Activated CD4-positive, alpha-beta T cell treated with anti-CD3 and anti-CD28 coated beads, Interleukin-2, amount 50 U/mL, for 24 hours (primary cell): ENCODE measurements at places on chromosomes 12 and 14.

- DNase-seq = no peak
Measured at GRCh38 chr12:128968668-128969067, 115.4 kb downstream of the GLT1D1 start.

DNA sequence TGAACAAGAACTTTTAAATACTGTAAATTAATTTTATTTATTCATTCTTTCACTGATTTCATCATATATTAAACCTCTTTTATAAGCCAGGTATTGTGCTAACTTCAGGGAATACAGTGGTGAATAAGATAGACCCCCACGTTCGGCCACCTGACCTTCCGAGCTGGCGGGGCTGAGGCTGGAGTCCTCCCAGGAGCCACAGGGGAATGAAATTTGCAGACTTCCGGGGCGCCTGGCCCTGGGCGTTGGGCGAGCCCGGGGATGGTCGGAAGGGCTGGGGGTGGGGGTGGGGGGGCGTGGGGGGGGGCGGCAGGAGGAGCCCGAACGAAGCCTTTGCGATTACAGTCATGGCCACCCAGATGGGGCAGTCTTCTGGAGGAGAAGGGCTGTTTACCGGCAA lies 383.4 kb downstream of the PAWR start:
- DNase-seq = no peak

DNA sequence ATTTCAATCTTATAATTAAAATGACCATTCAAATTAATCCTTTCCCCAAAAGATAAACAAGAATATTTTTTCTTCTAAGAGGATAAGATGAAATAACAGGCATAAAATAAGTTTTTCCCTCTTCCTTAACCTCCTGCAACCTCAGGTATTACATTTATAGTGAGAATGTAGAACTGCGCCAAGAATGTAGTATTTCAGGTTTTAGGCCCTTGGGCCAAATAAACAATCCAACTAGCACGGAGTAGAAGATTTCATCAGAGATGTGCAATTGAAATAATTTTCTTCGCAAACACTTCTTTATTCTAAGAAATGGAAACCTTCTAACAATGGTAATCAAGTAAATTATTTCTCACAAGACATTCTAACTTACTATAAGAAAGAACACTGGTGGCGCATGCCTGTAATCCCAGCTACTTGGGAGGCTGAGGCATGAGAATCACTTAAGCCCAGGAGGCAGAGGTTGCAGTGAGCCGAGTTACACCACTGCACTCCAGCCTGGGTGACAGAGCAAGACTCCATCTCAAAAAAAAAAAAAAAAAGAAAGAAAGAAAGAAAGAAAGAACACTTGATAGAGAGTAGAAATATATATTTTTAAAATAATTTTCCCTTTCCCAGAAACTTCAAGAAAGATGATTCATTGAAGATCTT lies 100.8 kb downstream of the TAOK3 start:
- no peak for DNase-seq

DNA sequence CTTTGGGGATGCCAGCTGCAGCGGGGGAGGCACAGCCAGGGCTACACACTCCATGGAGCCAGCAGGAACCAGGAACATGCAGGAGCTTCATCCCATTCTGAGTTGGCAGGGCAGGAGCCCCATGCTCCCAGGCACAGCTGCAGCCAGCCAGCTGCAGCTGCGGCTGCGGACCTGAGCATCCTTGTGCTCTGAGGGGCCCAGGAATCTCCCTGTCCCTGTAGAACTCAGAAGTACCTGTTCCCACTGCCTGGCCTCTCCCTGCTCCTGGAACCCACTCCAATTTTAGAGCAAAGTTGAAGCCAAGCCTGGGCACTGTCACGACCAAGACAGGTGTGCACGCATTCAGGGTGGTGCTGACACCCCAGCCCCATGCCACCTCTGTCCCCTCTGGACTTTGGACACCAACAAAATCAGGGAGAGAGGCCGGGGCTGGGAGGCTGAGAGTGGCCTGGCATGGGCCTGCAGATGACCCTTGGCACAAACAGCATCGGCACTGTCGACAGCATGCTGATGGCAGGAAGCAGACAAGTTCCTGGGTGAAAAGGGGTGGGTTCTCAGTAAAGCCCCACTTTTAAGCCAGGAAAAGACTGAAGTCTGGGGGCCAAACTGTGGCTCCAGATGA lies 257.3 kb upstream of the LRFN5 start:
- no peak for DNase-seq

GRCh38 chr12:54394281-54394719 lies 9.8 kb upstream of the ZNF385A start:
- no peak for DNase-seq

DNA sequence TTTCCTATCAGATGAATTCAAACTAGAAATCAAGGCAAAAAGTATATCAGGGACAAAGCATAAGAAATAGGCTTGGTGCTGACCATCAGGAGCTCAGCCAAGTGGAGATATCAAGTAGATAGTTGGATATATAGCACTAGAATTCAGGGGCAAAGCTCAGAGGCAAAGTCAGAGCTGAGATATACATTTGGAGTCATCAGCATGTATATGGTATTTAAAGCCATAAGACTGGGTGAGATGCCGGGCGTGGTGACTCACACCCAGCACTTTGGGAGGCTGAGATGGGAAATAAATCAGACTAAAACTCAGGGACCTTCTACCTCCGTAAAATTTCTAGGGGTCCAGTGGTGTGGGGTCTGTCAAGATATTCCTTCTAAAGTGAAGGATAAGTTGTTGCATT lies 38.9 kb upstream of the LIMA1 start:
- DNase-seq = no peak

- DNase-seq = peak; percentile 86
Measured at GRCh38 chr12:4276524-4277204, 3.1 kb downstream of the CCND2 start.

- no peak for DNase-seq
Measured at GRCh38 chr12:22971247-22971646, 346.3 kb downstream of the ETNK1 start.

DNA sequence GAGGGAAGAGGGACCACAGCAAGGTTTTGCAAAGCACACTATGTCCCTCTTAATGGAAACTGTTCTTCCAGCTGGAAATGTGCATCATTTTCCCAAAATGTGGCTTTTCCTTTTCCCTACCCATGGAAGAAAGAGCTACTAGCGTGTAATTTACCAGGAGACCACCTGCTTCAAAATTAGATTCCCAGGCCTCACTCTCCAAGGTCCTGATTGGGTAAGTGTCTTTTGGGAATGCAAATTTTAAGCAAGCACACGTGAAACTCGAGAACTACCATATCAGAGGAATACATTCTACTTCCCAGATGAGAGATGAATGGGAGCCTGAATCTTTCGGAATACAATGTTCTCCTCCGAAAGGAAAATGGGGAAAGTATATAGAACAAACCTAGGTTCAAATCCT lies 201.6 kb upstream of the NOS1 start:
- no peak for DNase-seq

GRCh38 chr14:36243183-36243582 lies 66.7 kb upstream of the PTCSC3 start:
- no peak for DNase-seq

DNA sequence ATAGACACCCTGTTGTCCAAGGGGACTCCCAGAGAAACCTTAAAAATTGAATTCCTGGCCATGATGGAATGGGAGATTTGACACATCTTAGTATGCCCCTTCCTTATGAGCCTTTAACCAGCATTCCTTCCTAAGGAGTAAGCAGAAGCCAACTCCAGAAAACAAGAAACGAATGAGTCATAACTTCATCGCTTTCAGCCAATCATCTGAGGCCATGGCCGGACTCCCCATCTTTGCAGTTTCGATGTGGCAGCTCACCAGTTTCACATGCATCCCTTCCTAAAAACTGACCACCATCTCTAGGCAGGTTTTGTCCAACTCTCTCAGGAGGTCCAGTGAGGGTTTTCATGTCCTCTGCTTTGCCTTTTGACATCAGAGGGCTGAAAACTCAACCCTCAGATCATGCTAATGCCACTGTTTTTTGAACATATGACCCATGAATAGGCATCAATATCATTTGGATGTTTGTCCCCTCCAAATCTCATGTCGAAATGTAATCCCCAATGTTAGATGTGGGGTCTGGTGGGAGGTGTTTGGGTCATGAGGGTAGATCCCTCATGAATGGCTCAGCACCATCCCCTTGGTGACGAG lies 19.9 kb downstream of the DAAM1 start:
- no peak for DNase-seq

- DNase-seq = no peak
Measured at GRCh38 chr12:71299541-71300376, 139.8 kb upstream of the LGR5 start.

GRCh38 chr14:88272390-88273269 lies 50.4 kb downstream of the KCNK10 start:
- no peak for DNase-seq

DNA sequence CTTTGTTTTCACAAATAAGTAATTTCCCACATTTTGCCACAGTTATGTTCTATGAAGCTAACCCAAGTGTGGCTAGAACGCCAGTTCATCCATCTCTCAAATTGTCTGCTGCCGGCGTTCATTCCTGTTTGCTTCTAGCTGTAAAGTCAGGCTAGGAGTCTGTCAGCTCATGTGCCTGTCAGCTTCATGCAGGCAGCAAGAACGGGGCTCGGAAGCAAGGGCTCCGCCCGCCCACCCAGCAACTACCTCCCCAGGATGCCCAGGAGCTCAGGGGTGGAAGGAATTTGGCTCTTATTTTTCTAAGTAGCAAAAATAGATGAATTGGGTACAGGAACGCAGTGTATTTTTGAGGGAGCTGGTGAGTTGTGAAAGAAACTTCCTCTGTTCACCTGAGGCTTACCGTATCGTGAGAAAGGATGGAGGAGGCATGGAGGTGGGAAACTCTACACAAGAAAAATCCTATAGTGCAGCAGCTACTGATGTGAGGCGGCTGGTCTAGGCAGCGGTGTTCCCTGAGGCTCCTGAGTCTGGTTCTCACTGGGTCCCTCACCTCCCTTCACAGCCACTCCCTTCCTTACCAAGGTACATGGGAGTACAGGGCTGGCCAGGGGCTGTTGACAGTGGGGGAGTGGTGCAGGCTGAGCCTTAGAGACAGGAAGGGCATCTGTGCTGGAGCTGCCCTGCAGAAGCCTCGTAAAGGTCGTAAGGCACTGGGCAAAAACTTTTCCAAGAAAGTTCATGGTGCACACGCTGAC lies 54.5 kb upstream of the AMN start:
- no peak for DNase-seq

DNA sequence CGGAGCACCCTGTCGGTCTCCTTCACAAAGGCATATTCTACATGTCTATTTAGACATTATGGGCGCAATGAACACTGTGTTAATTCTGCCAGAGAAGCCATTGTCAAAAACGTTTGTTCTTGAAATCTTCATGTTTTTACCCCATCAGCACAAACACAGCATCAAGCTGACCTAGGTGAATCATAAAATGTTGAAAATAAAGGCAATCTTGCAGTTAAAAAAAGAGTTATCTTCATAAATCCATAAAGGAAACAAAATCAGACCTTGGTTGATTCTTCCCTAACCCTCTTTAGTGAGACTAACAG lies 154.9 kb downstream of the DIO2 start:
- DNase-seq = no peak

- no peak for DNase-seq
Measured at GRCh38 chr12:5901416-5901815, 43.6 kb downstream of the ANO2 start.

GRCh38 chr14:23430016-23430722 lies 5.3 kb downstream of the MYH7 start:
- DNase-seq = no peak

- DNase-seq = no peak
Measured at GRCh38 chr12:32155041-32155440, 48.4 kb downstream of the BICD1 start.

DNA sequence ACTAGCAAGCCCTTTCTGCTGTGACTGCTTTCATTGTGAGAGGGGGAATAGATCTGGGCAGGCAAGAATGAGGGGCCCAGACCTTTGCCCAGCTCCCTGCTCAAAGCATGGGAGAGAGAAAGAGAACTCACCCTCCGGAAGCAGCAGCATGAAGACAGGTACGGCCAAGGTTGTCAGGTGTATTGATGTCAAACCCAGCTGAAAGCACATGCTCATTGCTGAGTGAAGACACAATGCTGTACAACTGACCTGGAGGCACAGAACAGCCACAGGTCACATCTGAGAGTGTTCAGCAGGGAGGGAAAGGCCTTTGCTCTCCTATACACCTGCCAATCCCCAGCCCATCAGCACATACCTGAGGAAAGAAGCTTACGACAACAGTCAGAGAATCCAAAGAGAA lies 5.5 kb downstream of the ANKRD52 start:
- no peak for DNase-seq

GRCh38 chr14:78022059-78022458 lies 148.1 kb upstream of the NRXN3 start:
- DNase-seq = no peak
